Activated gamma-delta T cell treated with anti-CD3 and anti-CD28 coated beads, Interleukin-2, amount 50 U/mL, for 16 hours (primary cell): ENCODE measurements at places on chromosomes 4 and X.
A peak's percentile ranks its signal among the peaks of the same experiment; 100 is the strongest.

DNA sequence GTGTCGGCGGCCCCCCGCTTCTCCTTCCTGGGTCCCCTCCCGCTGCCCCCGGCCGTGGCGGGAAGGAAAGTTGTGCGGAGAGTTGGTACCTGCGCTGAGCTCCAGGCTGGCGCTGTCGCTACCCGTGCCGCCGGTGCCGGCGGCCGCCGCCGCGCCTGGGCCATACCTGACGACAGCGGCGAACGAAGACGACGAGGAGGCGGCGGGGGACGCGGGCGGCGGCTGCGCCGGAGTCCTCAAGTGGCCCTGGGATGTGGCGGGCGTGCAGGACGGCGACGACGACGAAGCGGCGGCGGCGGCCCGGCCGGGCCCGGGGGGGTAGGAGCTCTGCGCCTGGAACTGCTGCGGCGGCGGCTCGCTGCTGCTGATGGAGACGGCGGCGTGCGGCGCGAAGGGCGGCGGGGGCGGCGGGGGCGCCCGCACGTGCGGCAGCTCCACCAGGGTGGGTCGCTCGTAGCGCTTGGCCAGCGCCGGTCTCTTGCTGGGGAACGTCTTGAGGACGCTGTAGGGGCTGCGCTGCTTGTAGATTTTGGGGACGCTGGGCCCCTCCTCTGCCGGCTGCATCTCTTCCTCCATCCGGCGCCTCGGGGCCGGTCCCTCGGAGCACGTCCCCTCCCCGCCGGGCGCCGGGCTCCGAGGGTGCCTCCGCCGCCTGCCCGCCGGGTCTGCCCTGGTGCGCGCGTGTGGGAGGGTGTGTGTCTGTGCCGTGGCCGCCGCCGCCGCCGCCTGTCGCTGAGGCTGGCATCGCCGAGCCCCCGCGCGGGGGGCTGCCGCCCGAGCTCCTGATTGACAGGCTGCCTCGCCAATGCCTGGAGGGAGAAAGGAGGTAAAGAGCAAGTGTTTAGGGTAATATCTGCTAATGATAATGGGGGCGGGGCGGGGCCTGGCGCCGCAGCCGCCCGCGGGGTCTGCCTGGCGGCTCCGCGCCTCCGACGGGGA lies 618 bp downstream of the BEND4 start:
- peak; percentile 49 for DNase-seq

DNA sequence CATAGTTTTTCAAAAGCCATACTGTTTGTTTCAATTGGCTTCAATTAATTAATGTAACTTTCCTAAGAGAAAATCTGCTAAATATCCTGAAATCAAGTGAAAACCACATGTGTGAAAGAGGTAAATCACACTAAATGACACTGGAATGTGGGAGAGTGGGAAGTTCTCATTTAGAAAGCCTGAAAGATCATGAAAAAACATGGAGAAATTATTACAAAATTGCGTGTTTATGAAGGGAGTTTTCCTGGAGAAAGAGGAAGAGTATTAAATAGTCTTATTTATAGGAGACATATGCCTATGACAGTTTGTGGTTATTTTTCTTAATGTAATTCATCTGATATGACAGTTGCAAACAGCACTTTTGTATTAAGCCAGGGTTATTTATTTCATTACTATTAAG lies 183.7 kb downstream of the DKK2 start:
- DNase-seq = no peak

- DNase-seq = no peak
These were observed 22.0 kb upstream of the VEGFC start for GRCh38 chr4:176814770-176815169.

- DNase-seq = no peak
These were observed 86.1 kb downstream of the USP46 start for GRCh38 chr4:52572936-52573485.

DNA sequence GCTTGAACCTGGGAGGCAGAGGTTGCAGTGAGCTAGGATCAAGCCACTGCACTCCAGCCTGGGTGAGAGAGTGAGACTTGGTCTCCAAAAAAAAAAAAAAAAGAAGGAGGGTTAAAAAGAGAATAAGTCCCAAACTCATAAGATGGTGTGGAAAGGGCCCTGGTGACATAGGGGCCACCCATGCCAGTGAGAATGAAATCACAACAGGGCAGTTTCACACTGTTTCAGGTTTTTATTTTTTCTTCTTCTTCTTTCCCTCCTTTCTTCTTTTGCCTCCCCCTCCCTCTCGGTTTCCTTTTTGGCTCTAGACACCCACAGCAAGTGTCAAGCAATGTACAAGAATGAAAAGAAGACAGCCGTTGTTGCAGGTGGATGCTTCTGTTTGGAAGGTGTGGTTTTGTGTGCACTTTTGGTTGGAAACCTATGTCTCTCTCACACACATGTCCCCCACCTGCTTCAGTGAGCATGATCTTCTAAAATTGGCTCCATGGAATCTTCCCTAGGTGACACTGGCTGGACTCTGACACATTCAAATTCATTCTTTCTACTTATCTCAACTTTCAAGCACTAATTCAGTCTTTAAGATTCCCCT lies 14.4 kb upstream of the TLR8 start:
- DNase-seq = no peak

DNA sequence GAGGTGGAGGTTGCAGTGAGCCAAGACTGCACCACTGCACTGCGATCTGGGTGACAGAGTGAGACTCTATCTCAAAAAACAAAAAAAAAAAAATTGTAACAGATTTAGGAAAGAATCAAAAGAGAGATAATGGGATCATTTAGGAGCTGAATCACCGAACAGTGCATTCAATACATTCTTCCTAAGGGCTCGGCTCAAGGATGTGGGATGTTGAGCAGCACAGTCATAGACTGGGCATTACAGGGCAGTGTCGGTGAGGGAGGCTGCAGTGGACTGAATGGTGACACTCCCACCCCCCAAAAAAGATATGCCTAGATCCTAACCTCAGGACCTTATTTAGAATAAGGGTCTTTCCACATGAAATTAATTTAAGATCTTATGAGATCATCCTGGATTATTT lies 70.0 kb downstream of the EVC2 start:
- no peak for DNase-seq

- no peak for DNase-seq
These were observed 56.9 kb downstream of the SOWAHB start for GRCh38 chr4:76841026-76841425.

- no peak for DNase-seq
These were observed 14.1 kb downstream of the HPSE start for GRCh38 chr4:83320548-83320947.

- DNase-seq = no peak
These were observed 79.1 kb downstream of the FAT4 start for GRCh38 chr4:125393825-125394224.

- DNase-seq = no peak
These were observed at the start of gene DCHS2 for GRCh38 chr4:154491341-154492271. TSS of gene DCHS2 (minus strand) at chr4:154491799. CDS start at chr4:154491355, 444 bp downstream.

- DNase-seq = no peak
These were observed 231.3 kb upstream of the GPRIN3 start for GRCh38 chr4:89538886-89539285.

DNA sequence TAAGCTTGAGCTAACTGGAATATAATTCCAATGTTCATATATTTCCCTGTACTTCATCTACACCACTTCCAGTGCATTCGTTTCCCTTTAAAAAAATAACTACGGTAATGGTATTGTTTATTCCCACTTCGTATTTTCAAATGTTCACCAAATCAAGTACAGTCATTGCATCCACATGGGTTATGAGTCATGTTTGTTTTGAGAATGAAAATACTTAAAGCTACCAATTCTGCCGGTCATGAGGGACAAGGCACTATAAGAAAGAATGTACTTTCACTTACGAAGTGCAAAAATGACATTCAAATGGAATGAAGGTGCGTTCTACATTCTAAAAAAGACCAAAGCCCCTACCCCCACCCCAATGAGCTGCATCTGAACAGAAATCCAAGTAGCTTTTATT lies 174.4 kb upstream of the FGF13 start:
- no peak for DNase-seq

GRCh38 chr4:52173470-52174045 lies 122.5 kb downstream of the SPATA18 start:
- no peak for DNase-seq

- DNase-seq = no peak
These were observed 56.0 kb upstream of the TECRL start for GRCh38 chr4:64465263-64465662.

- DNase-seq = no peak
These were observed 1.4 kb upstream of the HHIP start for GRCh38 chr4:144644368-144645101.

- no peak for DNase-seq
These were observed 25.6 kb upstream of the SPP1 start for GRCh38 chr4:87949961-87950360.

- DNase-seq = no peak
These were observed 4.4 kb downstream of the ANK2 start for GRCh38 chr4:113053883-113054282.

GRCh38 chrX:134935276-134935675 lies 55.5 kb upstream of the SMIM10 start:
- DNase-seq = no peak

DNA sequence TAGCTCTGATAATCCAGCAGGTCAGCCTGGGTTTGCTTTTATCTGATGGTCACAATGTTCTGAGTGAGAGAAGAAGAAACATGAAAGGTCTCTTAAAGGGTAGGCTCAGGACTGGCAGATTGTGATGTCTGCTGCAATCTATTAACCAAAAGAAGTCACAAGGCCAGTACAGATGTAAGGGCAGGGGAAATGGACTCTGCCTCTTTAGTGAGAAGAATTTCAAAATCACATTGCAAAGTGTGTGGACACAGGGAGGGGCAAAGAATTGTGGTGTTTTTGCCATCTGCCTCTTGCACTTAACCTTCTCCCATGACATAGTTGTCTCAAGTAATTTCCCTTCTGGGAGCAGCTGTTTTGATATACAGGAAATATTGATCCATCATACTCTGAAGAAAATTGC lies 40.9 kb downstream of the IL1RAPL1 start:
- DNase-seq = no peak

DNA sequence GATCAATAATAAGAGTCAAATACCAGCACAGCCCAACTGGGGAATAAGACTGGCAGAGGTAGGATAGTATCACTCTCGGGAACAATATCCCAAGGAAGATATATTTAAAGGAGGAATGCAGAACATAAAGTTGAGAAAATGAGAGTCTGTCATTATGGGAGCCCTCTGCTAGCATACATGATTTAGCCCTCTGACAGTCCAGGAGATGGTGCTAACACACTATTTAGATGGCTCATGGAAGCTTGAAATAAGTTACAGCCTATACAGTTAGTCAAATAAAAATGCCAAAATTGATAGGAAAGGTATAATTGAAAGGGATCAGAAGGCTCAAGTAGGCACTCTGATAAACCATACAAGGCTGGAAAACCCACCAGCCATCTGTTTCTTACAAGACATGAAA lies 201.0 kb upstream of the NEIL3 start:
- DNase-seq = no peak

DNA sequence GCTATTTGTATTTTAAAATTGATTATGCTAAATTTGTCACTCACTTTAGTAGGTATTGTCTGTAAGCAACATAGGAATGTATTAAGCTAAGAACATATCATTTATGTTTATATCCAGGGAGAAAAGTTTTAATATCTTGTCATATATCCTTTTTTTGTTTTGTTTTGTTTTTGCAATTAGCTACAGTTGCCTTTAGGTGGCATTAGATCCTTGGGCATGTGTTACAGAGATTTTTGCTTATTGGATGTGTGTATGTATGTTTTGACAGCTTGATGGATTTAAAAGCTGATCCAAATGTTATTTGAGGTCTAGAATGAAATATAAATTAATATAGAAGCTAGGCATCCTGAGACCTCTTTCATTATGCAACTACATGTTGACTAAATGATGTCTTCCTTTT lies 36.1 kb upstream of the OTUD4 start:
- no peak for DNase-seq

- no peak for DNase-seq
These were observed 683.6 kb upstream of the TENM3 start for GRCh38 chr4:181559637-181560036.

DNA sequence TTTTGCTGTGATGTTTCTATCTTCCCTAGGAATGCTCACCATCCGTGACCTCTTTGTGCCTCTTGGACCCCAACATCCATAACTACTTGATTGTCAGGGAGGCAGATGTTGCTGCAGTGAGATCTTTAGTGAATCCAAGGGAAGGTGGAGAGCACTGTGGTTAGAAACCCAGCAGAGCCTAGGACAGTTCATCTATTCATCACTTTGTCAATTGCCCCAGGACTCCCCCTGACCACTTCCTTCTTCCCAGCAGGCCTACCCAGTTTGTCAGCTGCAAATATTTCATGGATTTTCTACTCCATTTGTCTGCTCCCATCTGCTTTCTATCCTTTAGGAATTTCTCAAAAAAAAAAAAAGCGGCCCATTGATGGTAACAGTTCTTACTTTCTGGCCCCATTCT lies 942.8 kb downstream of the PCDH7 start:
- no peak for DNase-seq

DNA sequence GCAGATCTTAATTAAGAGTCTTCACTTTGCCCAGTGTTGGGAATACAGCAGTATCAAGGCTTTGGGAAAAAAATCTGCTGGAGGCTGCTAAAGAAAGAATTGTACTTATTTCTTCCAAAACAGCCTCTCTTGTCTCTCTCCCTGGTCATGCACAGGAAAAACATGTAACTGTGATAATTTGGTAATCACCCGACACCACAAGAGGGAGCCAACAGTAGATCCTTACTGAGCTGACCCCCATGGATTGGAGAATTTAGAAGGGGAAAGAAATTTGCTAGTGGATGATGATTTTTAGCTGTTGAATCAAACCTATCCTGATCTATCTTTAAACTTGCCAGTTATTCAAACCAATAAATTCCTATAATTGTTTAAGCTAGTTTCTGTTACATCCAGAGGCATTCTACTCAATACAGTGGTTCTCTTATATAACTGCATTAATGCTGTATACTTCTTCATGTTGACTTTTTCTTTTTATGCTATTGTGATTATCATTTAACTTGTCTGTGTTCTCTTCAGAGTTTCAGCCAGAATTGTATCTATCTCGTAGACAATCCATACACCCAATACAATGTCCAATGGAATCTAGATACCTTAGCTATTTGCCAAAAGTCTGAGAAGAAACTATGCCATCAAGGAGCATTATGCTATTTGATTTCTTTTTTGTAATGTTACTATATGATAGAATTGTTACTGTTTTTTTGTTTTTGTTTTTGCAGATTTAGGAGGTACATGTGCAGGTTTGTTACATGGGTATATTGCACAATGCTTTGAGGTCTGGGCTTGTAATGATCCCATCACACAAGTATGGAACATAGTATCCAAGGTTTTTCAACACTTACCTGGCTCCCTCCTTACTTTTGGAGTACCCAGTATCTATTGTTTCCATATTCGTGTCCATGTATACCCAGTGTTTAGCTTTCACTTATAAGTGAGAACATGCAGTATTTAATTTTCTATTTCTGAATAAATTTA lies 31.3 kb upstream of the ARHGEF38 start:
- DNase-seq = no peak

GRCh38 chr4:886244-886643 lies 45.9 kb downstream of the GAK start:
- no peak for DNase-seq

GRCh38 chr4:95478679-95479078 lies 70.1 kb downstream of the UNC5C start:
- DNase-seq = no peak
